Ureter (tissue), 1 donor: ENCODE measurements at places on chromosomes 1 and 21. TPM values are rescaled to one million over a fixed set of nuclear protein-coding genes. Genes with fewer than 3 reads are reported as not detected.

DNA sequence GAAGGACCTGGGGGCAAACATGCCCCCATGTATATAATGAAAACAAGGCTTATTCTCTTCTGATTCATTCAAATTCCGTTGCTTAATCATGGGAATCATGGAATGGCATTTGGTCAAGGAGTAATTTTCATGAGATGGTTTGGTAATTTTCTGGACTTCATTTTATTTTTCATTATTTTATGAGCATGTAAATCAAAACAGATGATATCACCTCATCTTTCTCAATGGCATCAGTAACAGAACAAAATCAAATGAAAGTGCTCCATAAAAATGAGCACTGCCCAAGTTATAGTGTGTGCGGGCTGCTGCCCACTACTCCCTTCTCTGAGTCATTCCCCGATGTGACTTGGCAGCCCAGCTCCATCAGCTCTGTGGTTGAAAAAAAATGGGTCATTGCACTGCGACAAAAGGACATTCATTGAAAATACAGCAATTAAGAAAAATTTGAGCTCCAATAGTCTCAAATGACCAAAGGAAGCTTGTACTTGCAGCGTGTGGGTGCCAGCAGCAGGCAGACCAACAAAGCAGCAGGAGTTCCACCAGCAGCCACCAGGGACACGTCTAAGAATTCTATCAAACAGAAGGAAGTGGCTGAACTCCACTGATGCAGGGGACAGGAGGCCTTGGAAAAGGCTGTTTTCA is 84.3 kb upstream of the VAV3 start:
- no peak for DNase-seq

The UHMK1 gene
- 49.7 TPM for total RNA-seq

- no peak for DNase-seq
Observed at GRCh38 chr1:14462851-14463250, 135.6 kb upstream of the KAZN start.

DNA sequence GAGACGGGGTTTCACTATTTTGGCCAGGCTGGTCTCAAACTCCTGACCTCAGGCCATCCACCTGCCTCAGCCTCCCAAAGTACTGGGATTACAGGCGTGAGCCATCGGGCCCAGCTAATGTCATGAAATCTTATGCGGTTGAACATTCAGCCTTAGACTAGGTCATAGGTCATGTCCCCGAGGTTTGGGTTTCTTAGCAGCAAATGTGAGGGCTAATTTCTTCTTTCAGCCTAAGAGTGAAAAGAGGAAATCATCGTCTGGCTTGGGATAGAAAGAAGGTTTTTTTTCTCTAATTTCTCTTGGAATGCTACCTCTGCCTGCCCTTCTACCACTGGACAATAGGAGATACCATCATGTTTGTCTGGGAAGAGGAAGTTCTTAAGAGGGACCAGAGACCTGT is 18.0 kb upstream of the PIK3CD start:
- no peak for DNase-seq

DNA sequence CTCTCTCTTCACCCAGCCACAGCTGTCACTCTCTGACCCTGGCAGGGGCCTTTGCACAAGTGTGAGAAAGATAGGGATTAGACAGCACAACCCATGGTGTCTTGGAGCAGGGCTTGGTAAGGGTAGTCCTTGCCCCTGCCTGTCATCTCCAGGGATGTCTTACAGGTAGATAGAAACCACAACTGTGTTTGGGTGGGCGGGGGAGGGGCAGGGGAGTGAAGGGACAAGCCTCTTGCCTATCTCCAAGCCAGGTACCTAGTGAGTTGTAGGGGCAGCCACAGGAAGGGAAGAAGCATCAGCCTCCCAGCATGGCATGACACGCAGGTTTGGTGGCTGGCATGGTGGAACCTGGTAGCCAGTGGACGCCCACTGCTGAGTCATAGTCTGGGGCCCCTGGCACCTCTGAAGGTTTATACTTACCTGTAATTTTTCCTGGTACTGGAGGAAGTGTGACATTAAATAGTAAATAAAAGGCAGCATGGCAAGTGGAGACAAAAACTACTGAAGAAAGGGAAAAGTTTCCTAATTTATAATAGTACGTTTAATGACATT is 97.5 kb downstream of the CLEC20A start:
- DNase-seq, result peak; percentile 47
